ENCODE measurements at places on chromosomes 12 and 14.

DNA sequence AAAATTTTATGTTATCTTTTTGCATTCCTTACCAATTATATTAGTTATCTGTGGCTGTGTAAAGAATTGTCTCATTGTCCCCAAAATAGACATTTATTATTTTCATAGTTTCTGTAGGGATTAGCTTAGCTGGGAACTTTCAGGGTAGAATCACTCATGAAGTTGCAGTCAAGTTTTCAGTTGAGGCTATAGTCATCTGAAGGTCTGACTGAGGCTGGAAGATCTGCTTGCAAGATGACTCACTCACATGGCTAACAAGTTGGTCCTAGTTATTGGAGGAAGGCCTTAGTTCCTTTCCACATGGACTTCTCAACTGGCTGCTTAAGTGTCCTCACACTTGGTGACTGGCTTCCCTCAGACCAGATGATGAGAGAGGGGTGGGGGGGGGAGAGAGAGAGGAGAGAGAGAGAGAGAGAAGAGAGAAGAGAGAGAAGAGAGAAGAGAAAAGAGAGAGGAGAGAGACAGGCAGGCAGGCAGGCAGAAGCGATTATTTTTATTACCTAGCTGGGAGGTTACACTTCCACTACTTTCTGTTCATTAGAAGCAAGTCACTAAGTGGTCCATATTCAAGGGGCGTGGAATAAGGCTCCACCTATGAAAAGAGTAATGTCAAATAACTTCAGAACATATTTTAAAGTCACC is 6.4 kb downstream of the AP5M1 start:
- no peak for DNase-seq

DNA sequence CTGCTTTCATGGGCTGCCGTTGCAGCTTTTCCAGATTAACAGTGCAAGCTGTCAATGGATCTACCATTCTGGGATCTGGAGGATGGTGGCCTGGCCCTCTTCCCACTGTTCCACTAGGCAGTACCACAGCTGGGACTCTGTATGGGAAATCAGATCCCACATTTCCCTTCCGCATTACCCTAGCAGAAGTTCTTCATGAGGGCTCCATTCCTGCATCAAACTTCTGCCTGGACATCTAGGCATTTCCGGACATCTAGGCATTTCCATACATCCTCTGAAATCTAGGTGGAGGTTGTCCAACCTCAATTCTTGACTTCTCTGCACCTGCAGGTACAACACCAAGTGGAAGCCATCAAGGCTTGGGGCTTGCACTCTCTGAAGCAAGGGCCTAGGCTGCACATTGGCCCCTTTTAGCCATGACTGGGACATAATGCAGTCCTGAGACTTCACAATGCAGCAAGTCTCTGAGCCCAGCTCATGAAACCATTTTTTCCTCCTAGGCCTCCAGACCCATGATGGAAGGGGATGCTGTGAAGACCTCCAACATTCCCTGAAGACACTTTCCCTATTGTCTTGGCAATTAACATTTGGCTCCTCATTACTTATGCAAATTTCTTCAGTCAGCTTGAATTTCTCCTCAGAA is 863.3 kb downstream of the C12orf50 start:
- no peak for DNase-seq

DNA sequence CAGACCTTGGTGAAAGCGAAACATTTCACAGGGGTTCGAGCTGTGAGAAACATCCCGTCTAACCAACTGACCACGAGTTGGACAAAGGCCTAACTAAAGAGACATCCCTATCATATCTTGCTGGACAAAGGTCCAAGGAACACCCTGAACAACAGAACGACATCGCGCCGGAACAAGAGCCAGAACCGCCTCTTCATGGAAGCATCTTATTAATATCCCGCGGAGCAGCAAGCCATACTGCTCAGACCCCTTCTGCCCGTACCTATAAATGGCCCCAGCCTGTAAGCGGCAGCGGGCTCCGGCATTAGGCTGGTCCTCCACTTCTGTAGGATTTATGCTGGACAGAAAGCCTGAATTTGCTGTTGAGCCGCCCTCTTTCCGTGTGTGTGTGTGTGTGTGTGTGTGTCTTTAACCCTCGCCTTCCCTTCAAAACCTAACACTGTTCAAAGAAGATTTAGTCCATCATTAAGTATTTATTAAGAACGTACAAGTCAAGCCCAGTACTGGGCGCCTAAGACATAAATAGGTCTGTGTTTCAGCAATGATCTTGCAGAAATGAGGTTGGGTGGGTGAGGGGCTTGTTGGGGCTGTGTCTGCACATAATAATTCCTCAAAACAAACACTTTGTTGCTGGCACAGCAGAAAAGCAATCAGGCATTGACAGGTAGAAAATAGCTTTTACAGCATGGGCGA is 1.9 kb downstream of the SLC6A15 start:
- DNase-seq: peak; percentile 4

GRCh38 chr14:68637106-68638021 is 155.5 kb downstream of the ZFP36L1 start:
- no peak for DNase-seq

GRCh38 chr14:92704036-92704804 is 44.2 kb downstream of the LGMN start:
- no peak for DNase-seq

DNA sequence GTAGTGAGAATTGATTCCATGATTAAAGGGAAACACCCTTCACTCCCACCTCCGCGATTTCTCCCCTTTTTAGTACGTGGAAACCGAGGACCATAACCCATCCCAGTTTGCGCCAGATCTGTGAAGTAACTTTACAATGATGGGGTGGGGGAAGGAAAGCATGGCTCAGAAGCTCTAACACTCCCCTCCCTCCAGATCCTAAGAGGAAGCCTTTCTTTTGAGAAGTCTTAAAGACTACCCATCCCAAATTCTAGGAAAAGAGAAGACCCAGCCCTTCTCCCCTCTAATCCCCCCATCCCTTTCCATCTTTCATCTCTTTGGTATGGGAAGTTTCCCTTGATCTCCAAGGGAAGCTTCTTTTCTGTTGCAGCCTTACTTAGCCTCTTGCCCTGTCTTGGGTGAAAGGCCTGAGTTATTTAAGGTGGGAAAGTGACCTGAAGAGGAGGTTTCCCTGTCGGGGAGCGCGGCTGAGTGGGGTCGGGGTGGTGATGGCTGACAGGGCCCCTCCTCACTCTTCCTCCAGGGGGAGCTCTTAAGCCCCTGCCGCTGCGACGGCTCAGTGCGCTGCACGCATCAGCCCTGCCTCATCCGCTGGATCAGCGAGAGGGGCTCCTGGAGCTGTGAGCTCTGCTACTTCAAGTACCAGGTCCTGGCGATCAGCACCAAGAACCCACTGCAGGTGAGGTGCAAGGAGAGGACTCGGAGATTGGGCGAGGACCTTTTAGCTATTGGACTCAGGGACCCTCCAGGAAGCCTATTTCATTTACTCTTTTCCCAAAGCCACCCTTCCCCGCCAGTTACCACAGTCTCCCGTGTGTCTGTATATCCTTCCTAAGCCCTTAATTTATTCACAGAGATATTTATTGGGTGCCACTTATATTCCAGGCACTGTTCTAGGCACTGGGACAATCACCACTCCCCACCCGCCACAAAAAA is 1.8 kb downstream of the MARCHF9 start:
- DNase-seq: peak; percentile 84

DNA sequence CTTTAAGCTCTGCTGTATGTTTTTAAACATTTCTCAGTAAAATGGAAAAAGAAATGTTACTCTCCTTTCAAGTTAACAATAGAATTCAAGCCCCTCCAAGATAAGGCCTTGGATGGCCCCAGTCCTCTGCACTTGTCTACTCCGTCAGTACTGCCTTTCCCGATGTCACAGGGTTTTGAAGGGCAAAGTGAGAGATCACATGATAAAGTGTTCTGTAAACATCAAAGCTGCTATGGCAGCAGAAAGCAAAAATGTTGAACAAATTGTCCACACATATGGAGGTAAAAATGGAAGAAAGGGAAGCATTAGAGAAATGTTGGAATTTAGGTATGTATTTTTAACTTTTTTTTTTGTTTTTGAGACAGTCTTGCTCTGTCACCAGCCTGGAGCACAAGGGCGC is 33.5 kb upstream of the CDK2AP1 start:
- no peak for DNase-seq

GRCh38 chr12:116266631-116267349 is 10.7 kb downstream of the MED13L start:
- DNase-seq: no peak

DNA sequence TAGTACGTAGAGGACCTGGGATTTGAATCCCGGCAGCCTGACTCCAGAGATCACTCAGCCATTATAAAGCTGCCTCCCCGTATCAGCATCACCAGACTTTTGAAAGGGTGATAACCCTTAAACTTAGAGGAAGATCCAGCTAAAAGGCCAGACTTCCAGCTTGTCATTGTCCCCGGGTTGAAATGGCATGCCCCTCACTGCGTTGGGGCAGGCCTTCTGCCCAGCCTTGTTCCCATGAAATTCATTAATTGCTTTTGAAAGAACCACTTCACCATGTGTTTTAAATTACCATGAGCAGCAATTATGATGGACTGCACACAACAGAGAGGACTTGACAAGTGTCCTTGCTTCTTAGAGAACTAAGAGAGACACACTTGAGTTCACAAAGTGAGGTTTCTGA is 269.6 kb upstream of the CRY1 start:
- no peak for DNase-seq

DNA sequence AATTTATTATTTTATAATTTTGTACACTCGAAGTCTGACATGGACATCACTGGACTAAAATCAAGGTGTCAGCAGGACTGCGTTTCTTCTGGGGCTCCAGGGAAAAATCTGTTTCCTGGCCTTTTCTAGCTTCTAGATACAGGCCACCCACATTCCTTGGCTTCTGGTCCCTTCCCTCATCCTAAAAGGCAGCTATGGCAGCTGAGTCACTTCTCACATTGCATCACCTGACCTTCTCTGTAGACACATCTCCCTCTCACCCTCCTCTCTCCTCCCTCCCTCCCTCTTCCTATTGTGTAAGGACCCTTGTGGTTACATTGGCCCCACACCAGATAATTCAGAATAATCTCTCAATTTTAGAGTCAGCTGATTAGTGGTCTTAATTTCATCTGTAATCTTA is 92.4 kb downstream of the RPS6KA5 start:
- DNase-seq: no peak

DNA sequence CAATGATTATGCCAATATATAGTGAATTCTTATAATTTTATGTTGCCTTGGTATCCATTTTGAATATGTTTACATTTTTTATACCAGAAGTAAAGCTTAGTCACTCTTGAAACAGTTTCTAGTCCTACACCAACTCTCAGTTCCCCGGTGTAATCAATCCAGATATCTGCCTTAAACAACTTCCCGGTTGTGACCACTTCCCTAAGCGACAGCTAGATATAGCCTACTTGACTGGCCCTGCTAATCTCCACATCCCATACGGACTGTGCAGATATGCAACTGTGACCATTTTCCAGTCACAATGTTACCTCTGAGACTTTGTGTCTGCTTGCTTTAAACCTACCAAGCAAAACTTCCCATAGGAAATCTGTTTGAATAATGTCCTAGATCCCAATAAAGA is 1551.5 kb upstream of the SEL1L start:
- no peak for DNase-seq

- DNase-seq: peak; percentile 95
Measured at GRCh38 chr12:4273652-4274395, at the start of gene CCND2. CCND2 (plus strand) TSS chr12:4273762; CDS start chr12:4274041, 279 bp downstream.

GRCh38 chr12:18436170-18436569 is 174.9 kb downstream of the PIK3C2G start:
- no peak for DNase-seq

- no peak for DNase-seq
Measured at GRCh38 chr12:69657376-69658137, 41.5 kb downstream of the BEST3 start.

DNA sequence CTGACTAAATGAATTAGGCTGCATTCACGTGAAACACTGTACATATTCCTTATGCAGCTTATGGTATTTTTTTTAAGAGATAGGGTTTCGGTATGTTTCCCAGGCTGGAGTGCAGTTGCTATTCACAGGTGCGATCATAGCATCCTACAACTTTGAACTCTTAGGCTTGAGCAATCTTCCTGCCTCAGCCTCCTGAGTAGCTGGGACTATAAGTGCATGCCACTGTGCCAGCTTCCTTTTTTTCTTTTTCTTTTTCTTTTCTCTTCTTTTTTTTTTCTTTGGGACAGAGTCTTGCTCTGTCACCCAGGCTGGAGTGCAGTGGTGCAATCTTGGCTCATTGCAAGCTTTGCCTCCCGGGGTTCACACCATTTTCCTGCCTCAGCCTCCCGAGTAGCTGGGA is 35.8 kb upstream of the SPPL3 start:
- DNase-seq: no peak

GRCh38 chr12:84131076-84131475 is 781.5 kb downstream of the SLC6A15 start:
- no peak for DNase-seq

DNA sequence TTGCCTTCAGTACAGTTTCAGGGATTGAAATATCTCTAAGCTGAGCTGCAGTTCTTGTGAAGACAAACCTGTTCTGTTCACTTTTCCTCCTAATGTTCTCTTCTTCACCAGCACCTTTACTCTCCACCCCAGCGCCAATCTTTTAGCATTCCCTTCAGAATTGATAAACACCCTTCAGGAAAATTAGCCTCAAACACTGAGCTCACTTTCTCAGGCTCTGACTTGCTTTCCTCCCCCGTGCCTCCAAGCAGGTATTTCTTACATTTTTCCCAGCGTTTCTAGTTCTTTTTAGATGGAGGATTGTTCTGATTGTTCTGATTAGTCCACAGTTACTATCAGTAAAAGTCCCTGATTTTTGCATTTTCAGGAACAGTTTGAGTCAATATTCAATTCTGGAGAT is 88.5 kb upstream of the EVL start:
- DNase-seq: no peak

DNA sequence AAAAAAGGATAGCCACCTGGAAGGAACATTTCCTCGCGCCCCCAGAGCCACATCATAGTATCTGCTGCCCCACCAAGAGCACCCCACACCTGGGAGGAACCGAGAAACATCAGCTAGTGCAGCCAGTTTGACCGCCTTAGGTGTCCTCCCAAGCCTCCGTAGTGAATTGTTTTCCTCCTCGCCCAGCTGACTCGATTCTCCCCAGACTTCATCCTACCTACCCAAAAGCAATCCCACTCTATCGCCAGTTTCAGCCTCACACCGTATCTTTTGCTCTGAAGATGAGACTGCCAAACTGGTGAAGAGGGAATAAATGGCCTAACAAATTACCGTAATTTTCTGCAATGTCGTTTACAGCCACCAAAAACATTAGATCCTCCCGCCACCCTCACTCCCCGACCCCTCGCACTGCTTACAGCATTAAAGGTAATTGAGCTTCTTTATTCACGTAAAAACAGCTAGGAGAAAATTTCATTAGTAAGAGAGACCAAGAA is 1.2 kb upstream of the SLC11A2 start:
- DNase-seq: no peak

- no peak for DNase-seq
Measured at GRCh38 chr12:130868412-130868811, 3.5 kb upstream of the RAN start.

- peak; percentile 29 for DNase-seq
Measured at GRCh38 chr14:22438742-22439141, 150.3 kb downstream of the DAD1 start.

Data from RPMI8226 (cell line).